T-helper 9 cell (primary cell): ENCODE measurements at places on chromosomes 1 and 21.

DNA sequence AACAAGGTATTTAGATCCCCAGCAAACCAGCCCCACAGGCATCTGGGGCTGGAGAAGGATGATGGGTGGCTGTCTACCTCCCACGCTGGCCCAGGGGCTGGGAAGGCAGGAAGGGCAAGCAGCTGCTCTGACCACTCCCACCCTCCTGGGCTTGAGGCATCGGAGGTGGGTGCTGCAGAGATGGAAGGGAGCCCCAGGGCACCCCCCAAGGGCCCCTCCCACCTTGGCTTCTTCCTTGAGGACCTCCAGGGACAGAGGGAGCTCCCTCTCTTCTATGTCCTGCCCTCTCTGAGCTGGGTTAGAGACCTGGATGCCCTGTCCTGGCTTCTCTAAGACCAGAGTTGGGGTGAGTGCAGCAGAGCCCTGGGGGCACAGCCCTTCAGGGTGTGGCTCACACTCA lies 3.1 kb downstream of the CD52 start:
- no peak for DNase-seq

DNA sequence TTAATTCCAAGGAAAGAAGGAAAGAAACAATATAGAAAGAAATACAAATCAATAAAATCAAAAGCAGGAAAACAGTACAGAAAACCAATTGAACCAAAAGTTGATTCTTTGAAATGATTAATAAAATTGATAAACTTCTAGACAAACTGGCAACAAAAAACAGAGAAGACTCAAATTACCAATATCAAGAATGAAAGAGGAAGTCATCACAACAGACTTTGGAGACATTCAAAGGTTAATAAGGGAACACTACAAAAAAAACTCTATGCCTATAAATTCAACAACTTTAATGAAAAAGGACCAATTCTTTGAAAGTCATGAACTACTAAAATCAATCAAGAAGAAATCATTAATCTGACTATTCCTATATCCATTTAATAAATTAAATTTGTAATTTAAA lies 329.3 kb upstream of the NR5A2 start:
- DNase-seq = no peak

- DNase-seq = no peak
Measured at GRCh38 chr21:33978585-33978984, 63.0 kb upstream of the ATP5PO start.

DNA sequence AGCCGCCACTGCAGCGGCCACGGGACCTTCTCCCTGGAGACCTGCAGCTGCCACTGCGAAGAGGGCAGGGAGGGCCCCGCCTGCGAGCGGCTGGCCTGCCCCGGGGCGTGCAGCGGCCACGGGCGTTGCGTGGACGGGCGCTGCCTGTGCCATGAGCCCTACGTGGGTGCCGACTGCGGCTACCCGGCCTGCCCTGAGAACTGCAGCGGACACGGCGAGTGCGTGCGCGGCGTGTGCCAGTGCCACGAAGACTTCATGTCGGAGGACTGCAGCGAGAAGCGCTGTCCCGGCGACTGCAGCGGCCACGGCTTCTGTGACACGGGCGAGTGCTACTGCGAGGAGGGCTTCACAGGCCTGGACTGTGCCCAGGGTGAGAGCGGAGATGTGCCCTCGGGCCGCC lies 11.7 kb downstream of the TNN start:
- DNase-seq = no peak

DNA sequence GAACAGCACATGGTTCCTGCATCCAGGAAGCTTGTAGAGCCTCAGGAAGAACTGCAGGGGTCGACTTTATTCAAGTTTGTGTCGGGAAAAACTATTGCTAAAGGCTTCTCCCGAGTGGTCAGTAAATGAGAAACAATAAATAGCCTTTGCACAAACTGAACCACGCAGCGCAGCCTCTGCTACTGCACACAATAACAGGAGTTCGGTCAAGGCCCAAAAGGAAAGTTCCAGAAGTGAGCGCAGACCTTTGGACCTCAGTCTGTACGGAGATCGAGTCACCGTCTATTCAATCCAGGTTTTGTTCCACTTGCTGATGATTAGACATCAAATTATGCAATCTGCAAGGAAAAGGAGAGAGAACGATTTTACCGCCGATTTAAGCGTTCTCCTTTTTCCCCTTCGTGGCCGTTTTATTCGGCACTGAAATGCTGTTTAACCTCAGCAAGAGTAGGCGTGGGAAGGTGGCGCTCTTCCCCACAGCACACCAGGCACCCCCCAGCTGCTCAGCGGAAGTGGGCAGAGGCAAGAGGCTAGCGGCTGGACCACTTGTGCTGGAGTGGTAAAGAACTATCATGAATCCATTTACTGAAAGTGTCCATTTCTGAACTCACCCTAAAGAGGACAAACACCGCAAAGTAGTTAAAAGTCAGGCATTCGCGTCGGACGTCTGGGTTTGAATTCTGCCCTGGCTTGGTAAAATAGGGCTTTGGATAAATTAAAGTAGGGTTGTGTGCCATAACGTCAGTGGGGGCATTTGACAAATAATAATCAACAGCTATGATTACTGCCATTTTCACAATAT lies 6.1 kb upstream of the LHX8 start:
- no peak for DNase-seq

DNA sequence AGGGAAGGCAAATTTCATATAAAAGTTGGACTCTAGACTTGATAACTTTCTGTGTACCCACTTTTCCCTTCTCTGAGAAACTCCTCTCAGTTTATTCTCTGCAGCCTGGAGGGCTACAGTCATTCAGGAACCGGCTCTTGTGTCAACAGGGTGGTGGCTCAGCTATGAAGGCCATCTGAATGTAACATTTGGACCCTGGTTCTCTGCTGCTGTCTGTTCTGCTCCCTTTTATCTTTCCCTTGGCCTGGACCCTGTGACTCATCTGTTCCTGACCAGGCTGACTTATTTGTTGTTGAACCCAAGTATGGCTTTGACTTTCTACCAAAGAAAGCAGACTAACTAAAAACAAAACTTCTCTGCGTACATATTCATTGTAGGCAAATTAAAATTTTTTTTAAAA lies 75.4 kb downstream of the CENPF start:
- no peak for DNase-seq

GRCh38 chr1:228727681-228728171 lies 7.6 kb upstream of the RHOU start:
- DNase-seq = no peak

- no peak for DNase-seq
Measured at GRCh38 chr1:21641967-21642739, 27.0 kb downstream of the RAP1GAP start.

GRCh38 chr1:235018720-235019444 lies 109.8 kb downstream of the TOMM20 start:
- no peak for DNase-seq

GRCh38 chr1:236259043-236259442 lies 22.7 kb downstream of the ERO1B start:
- no peak for DNase-seq

GRCh38 chr1:164141797-164142196 lies 417.2 kb upstream of the PBX1 start:
- DNase-seq = no peak

DNA sequence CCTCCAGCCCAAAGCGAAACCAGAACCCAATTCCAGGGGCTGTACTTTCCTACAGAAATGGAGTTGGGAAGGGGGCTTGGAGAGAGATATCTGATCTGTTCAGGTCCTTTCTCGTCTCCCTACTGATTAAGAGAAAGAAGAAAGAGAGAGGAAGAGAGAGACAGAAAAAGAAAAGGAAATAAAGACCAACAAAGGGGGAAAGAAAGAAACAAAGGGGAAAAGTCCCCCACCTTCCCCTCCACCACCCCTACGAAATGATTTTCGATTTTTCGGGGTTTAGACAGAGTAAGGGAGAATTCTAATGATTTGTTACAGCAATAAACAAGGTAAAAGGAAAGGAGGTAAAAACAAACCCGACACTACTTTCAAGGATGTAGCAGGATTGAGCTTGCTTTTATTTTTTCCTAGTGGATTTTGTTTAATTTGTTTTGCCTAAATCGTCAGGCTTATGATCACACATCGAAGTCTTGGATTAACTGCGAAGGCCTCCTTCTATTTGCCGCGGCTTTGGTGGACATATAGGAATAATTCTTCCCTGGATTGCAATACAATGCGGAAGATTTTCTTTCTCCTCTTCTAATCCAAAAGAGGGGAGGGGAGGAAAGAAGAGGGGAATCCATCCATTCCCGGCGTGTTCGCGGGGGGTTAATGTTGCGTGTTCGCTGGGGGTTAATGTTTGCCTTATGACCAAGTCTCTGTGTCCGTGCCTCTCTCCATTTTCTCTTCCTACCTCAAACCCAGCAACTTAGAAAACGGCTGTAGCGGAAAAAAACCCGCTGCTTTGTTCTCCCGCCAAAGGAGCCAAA lies 1.9 kb downstream of the TAL1 start:
- DNase-seq = no peak

GRCh38 chr1:199009447-199009846 lies 370.6 kb downstream of the PTPRC start:
- DNase-seq = no peak

- no peak for DNase-seq
Measured at GRCh38 chr1:170583186-170583585, 51.2 kb downstream of the GORAB start.

DNA sequence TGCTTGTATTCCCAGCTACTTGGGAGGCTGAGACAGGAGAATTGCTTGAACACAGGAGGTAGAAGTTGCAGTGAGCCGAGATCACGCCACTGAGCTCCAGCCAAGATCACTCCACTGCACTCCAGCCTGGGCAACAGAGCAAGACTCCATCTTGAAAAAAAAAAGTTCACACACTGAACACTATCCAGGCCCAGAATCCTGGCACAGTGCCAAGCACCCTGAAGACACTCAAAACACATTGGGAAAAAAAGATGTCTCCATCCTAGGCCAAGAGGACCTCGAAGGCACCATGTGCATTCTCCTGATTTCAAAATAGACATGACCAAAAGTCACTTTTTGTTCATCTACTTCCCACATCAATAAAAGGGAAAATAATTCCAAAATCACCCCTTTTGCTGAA lies 38.7 kb downstream of the SLC9A1 start:
- no peak for DNase-seq

DNA sequence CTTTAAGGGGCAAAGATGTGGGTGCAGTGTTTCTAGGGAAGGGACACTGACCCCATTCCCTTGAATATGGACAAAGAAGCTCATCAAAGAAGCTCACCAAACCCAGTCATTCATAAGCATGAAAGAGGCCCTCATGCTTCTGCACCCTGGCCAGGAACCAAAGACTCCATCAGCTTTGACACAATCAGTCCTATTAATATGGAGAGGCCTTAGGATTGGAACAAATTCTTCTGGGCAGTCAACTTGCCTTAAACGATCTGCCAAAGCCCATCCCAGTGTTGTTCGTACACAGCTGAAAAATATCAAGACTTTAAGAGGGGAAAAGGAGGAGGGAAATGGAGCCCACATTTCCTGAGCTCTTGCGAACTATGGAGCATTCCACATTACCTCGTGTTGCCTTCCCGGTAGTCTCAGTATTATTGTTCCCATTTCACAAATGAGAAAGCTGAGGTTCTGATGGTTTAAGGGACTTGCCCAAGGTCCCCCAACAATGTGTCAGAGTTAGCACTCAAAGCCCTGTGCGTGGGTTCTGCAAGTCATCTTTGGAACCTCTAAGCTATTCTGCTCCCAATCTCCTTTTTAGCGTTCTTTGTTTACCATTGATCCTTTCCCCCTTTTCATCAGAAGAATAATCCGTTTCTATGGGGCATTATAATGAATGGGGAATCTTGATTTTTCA lies 161.9 kb downstream of the ZBTB18 start:
- DNase-seq = no peak

GRCh38 chr1:48493041-48493440 lies 21.0 kb upstream of the SPATA6 start:
- DNase-seq = no peak

GRCh38 chr1:247334378-247335133 lies 2.9 kb upstream of the ZNF496 start:
- DNase-seq = no peak

DNA sequence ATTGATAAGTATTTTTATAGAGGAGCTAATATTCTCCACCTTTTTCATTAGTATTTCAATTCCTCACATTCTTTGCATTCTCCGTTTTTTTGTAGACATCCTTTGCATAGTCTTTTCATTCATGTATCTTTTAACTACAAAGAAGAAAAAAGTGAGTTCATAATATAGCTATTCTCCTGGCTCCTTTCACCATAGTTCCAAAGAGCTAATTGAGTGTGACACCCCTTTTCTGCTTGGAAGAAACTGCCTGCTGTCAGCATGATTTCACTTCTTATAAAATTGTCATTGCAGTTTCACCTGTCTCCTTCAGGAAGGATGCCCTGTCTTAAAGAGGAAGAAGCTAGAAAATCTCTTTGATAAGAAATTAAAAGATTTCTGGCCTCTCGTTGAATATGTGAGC lies 991.1 kb downstream of the KCNT2 start:
- DNase-seq = no peak

DNA sequence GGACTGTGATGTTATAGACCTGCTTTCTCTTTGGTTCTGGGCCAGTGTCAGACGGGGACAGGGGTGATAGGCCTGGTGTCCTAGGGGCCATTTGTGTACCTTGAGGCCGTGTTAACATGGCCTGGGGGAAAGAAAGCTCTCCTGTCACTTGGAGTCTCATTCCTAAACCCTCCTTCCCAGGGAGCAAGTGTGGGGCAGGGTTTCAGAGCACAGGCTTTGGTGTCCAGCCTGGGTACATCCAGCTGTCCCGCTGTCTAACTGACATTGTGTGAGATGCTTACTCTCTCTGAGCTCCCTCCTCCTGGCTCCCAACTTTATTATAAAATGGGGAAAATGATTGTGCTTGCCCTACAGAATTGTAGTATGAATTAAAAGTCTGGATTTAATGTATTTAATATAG lies 32.6 kb upstream of the EPHA8 start:
- no peak for DNase-seq
